ENCODE measurements at places on chromosomes 1 and 21.

DNA sequence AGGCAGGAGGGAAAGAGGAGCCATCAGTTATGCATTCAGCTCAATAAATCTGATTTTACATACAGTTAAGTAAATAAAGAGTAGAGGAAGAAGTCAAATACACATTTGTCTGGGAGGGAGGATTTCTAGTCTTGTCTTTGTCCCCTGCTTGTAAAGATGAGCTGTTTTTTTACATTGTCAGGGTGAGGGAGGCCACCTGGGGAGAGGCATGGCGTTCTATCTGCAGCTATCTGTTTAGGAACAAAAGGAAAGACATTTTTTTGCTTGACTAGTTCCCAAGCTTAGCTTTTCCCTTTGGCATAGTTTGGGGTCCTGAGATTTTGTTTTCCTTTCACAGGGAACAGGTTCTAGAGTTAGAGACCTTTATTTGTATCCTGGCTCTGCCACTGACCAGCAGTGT, 14.9 kb downstream of the RAD54L start:
- no peaks in the 10 kb centered on the region for H3K4me1 ChIP-seq
- no peak overlapping the region for H3K4me3 ChIP-seq
- no peak overlapping the region for H3K27ac ChIP-seq
- DNase-seq, result no peak

DNA sequence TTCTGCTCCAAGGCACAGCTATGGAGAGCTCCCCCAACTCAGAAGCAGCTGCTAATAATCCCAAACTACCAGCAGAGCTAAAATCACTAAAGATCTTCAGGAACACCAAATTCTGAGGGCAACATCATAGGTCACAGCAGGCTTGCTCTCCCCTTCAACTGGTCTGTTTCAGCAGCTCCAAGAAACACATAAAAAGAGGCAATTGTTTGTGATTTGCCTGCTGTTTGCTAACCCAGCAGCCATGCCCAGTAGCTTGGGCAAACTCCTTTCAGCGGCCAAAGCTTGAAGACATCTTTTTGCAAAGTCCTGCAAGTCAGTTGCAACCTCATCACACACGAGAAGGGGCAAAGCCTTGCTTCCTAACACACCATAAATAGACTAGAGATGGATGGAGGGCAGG, 8.9 kb downstream of the ERI3 start:
- H3K36me3 ChIP-seq, result peaks cover 2% of the 10 kb centered on the region
- no peak overlapping the region for H3K27ac ChIP-seq
- H3K27me3 ChIP-seq, result no peaks in the 10 kb centered on the region
- H3K4me1 ChIP-seq, result peaks cover 18% of the 10 kb centered on the region
- H3K4me3 ChIP-seq, result no peak overlapping the region
- DNase-seq, result no peak

GRCh38 chr1:56225964-56226815, 353.2 kb downstream of the PLPP3 start:
- H3K27ac ChIP-seq, result no peak overlapping the region
- no peak for DNase-seq
- peaks cover 4% of the 10 kb centered on the region for H3K4me1 ChIP-seq
- no peaks in the 10 kb centered on the region for H3K36me3 ChIP-seq
- H3K4me3 ChIP-seq, result no peak overlapping the region

DNA sequence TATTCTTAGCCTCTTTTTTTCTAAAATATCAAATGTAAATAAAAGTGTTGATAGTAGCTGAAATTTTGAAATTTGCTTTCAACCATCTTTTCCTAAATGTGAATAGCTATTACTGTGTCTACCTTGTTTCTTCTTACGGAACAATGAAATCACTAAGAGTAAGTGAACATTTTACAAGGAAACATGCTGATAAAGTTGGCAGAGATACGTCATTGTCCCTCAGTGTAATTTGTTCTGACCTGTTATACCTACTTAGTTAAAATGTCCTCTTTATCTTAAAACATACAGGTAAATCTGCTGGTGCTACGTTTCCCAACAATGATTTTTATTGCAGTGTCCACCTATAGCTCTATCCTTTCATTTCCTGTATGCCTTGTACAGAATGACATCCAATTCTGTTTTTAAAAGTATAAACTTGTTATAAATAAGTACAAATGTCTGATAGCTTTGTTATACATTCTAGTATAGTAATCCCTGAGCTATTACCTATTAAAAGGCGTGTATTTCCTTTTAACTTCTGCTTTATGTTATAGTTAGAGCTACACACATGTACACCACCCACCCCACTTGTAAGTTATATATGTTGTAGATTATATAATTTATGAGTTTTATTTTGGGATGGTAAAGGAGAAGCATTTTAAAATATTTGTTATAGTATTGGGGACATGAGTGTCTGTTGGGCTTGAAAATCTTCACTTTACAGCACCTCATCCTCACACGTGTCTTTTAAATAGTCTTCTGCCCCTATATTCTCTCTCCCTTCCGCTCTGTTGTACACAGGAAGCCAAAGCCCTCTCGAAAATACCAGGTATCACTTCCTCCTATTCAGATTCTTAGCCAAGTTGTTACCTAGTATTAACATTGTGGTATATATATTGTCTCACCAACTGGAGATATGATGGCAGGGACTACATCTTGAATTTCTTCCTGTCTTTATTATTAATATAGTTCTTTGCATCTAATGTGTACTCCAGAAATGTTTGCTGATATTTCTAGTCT, 25.2 kb downstream of the LAMC1 start:
- peak overlapping the region; percentile 37 for H3K27ac ChIP-seq
- peaks cover 4% of the 10 kb centered on the region for H3K36me3 ChIP-seq
- no peak overlapping the region for H3K4me3 ChIP-seq

DNA sequence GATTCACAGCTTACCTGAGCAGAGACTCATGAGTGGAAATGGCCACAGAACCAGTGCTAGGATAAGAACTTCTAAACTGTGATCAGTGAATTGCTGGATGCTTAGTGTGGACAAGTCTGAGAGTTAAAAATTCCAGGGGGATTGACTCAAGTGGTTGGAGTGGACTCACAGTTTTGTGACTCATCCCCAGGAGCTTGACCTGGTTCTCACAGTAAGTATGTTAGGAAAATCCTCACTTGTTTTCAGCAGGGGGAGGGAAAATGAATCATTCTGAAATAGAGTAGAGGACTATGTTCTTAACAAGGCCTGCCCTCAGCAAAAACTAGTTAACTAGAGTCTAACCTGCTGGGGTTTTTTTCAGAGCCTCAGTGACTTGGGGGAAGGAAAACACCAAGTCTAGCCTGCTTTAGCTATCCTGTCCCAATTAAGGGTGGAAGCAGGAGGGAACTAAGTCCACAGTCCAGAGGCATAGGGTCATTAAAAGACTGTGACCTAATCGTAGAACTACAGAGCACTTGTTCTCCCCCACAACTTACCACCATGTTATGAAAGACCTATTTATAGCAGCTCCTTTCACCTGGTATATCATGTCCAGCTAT, 6.1 kb upstream of the CDC73 start:
- peaks cover 2% of the 10 kb centered on the region for H3K4me1 ChIP-seq
- no peak for DNase-seq
- H3K36me3 ChIP-seq, result no peaks in the 10 kb centered on the region
- no peak overlapping the region for H3K4me3 ChIP-seq
- no peak overlapping the region for H3K27ac ChIP-seq

DNA sequence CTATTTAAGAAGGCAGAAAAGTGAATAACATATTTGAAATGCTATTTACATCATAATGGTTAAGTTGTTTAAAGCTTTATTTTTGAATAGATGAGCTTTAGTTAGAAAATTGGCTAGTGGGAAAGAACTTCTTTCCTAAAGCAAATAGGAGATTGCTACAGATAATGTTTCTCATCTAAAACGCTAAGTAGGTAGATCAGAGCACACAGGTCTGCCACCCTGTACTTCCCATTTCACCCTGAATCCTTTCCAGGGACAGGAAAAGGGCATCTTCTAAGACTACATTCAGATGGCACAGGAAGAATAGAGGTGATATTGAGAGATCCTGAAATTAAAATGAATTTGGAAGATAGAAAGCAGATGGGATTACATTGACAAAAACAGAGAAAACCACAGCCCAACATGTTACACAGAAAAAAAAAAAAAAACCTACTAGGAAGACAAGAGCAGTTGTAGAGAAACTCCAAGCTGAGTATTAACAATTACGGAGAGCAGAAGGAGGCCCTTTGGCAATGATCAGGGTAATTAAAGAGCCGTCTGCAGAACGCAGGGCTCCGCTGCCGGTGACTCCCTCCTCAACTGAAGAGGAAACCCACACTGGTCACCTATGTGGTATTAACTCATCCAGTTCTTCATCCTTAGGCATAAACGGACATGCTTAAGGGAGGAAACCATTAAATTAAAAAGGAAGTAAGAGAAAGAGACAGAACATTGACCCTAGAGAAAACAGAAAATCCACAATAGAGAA, 53.6 kb upstream of the MAP10 start:
- H3K4me1 ChIP-seq, result peaks cover 6% of the 10 kb centered on the region
- no peak overlapping the region for H3K27ac ChIP-seq
- no peaks in the 10 kb centered on the region for H3K36me3 ChIP-seq

DNA sequence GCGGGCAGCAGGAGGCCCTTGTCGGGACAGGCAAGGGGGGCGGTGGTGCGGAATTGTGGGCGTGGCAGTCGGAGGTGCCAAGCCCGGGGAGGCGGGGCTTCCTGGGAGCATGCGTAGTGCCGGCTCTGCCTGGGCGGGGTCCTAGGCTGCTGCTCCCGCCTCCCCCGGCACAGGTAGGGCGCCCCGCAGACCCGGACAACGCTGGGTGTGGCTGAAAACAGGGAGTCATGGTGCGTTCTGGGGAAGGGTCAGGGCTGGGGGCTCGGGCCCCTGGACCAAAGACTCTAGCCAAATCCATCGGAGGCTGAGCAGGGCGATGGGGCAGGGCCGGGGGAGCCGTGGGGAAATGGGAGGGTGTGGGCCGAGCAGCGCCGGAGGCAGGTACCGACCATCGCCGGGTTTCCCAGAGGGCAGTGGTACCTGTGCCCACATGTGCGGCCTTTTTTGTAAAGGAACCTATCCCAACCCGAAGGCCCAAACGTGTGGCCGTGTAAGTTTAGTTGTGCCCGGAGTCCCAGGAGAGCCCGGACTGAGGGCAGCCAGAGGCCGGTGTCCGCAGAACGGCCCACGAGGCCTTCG, 231.9 kb downstream of the SDCCAG8 start:
- H3K27ac ChIP-seq, result peak overlapping the region; percentile 65
- H3K4me3 ChIP-seq, result no peak overlapping the region
- peaks cover 10% of the 10 kb centered on the region for H3K4me1 ChIP-seq
- peaks cover 27% of the 10 kb centered on the region for H3K36me3 ChIP-seq
- H3K27me3 ChIP-seq, result no peaks in the 10 kb centered on the region
- no peak for DNase-seq

GRCh38 chr1:96346719-96347118, 374.9 kb upstream of the PTBP2 start:
- no peaks in the 10 kb centered on the region for H3K36me3 ChIP-seq
- DNase-seq, result no peak
- H3K4me3 ChIP-seq, result no peak overlapping the region
- no peak overlapping the region for H3K27ac ChIP-seq
- H3K4me1 ChIP-seq, result no peaks in the 10 kb centered on the region

- H3K27me3 ChIP-seq, result no peaks in the 10 kb centered on the region
- no peak for DNase-seq
- H3K27ac ChIP-seq, result peak overlapping the region; percentile 84
- peaks cover 47% of the 10 kb centered on the region for H3K36me3 ChIP-seq
- no peak overlapping the region for H3K4me3 ChIP-seq
Observed at GRCh38 chr1:111649227-111649626, 29.6 kb downstream of the RAP1A start.

DNA sequence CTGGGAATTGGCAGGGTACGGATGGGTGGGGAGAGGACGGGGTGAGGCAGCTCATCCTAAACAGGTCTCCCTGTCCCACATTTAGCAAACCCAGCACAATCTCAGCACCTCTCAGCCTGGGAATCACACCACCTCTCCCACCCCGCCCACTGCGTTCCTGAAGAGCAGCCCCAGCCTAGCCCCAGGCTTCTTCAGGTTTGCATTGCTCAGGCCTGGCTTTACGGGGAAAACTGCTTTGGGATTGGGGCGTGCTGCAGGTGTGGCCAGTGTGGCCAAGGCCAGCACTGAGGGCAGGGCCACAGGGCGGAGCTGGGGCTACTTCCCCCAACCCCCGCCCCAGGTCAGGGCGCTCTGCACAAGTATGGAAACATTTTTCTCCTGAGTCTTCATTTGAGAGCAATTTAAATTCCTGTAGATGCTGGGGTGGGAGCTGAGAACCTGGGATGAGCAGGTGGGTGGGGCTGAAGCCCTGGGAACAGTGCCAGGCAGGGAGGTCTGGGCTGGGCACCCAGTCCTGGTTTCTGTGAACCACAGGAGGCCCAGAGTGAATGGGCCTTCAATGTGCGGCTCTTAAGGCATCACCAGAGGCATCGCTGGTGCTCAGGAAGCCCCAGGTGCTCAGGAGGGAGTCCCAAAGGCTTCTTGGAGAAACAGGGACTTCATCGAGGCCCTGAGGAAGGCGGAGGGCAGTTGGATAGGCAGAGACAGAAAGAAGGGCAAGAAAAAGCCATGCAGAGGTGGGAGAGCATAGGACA, 24.1 kb downstream of the TNNT2 start:
- no peaks in the 10 kb centered on the region for H3K4me1 ChIP-seq
- H3K36me3 ChIP-seq, result no peaks in the 10 kb centered on the region
- no peak overlapping the region for H3K4me3 ChIP-seq
- peaks cover 23% of the 10 kb centered on the region for H3K27me3 ChIP-seq
- no peak for DNase-seq

DNA sequence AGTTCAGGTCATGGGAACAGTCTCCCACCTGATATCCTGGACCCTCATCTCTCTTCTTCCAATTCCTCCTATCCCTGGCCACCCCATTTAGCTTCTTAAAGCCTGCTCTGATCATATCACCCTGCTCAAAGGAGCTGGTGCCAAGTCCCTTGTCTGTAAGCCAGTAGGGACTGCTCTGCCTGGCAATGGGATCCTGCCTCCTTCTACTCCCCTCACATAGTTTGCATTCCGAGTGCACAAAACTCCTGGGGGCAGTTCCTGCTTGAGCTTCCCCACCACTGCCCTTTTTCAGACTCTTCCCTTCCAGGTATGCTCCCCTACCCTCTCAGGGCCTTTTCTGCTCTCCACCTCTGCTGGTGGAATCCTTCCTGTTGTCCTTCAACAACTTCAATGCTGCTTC, 48.1 kb downstream of the NGF start:
- no peaks in the 10 kb centered on the region for H3K4me1 ChIP-seq
- H3K27me3 ChIP-seq, result no peaks in the 10 kb centered on the region
- no peak overlapping the region for H3K27ac ChIP-seq
- H3K36me3 ChIP-seq, result no peaks in the 10 kb centered on the region
- no peak overlapping the region for H3K4me3 ChIP-seq
- no peak for DNase-seq

DNA sequence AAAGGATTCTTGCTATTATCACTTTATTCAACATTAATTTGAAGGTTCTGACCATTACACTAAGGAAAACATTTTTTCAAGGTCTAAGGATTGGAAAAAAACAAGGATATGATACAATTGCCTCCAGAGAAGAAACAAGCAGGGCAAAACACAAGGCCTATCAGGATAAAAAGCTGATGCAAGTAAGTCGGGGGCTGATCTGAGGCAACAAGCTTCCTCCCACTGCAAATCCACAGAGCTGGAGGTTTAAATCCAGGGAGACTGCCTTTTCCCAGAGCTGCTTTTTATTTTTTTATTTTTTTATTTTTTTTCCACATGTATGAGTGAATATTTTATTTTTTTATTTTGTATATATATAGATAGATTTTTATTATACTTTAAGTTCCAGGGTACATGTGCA, 19.4 kb upstream of the S100A2 start:
- no peak overlapping the region for H3K27ac ChIP-seq
- DNase-seq, result no peak
- no peaks in the 10 kb centered on the region for H3K27me3 ChIP-seq
- no peaks in the 10 kb centered on the region for H3K36me3 ChIP-seq
- no peak overlapping the region for H3K4me3 ChIP-seq
